ENCODE measurements at places on chromosomes 2 and 18.

- no peak for DNase-seq
Observed at GRCh38 chr2:201432621-201433393, 18.5 kb downstream of the TRAK2 start.

- DNase-seq: no peak
Observed at GRCh38 chr2:216299588-216299987, 72.7 kb downstream of the MARCHF4 start.

GRCh38 chr2:73283545-73284295 lies 558 bp downstream of the FBXO41 start:
- no peak for DNase-seq

DNA sequence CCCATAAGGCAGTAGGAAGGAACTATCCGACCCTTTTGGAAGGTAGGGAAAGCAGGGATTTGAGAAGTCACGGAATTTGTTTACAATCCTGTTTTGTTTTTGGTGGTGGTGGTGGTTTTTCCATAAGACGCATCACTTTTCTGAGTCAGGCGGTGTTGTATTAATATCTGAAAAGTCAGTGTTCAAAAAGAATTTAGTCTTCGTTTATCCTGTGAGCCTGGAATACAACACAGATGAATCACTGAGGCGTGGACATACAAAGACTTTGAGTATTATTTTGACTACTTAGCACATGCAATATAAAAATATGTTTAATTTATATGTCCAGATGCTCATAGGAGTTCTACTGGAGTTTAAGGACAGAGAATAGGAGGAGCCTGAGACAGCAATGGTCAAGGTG lies 785 bp downstream of the ZNF892 start:
- no peak for DNase-seq

Measured in stimulated activated CD8-positive, alpha-beta memory T cell treated with anti-CD3 and anti-CD28 coated beads, Interleukin-4, amount 100 ng/mL, for 4 hours (primary cell).